Lung (tissue), 17 donors: ENCODE measurements at places on chromosomes 6 and 20.

DNA sequence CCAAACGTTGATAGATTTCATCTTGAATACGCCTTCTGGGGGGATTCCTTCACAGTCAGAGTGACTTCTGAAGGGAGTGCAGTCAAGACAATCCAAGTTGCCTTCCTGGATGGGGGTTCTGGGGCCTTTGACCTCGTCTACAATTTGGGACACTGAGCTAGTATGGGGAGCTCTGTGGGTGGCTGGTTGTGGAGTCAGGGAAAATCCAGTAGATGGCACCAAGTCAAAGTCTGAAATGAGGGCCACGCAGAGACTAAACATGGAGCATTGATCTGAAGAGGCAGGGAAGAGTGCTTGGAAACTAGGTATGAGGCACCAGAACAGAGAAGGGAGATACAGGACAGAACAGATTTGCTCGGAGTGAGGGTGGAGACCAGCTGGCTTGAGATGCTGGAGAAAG, 43.6 kb upstream of the CCN6 start:
- no peak for DNase-seq

DNA sequence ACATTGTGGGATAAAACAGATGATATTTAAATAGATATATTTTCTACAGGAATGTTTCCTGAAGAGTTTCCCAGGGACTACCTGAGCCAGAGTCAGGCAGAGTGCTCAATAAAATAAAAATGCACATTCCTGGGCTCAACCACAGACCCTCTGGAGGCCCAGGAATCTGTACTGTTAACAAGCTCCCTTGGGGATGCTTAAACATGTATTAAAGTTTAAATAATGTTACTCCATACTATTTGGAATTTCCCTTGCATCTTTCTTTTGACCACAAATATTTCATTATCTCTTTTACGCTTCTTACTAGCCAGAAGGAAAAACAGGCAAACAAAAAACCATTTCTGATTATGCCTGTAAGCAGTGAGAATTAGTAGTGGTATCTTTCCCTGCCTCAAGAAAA, 42.3 kb downstream of the GPR63 start:
- DNase-seq: no peak

DNA sequence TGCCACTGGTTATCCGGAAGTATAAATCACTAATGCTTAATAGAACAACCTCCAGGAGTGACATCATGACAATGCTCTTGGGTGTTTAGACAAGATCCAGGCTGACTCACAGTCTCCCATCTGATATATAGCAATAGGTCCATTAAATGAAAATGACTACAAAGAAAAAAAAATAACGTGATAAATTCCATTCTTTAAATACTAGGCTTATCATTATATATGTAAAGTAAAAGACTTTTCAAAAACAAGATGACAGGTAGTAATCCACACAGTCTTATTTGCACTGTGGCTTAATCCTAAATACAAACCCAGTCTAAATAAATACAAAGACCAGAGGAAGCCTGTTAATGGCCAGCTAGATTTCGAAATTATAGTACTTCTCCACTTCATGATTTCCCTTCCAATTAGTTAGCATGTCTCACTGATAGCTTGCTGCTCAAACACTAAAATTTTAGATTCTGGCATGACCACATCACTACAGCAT, 149.1 kb upstream of the BEND3 start:
- DNase-seq: peak; percentile 20

- no peak for DNase-seq
Measured at GRCh38 chr6:139289233-139289632, 2.6 kb downstream of the TXLNB start.

- DNase-seq: no peak
Measured at GRCh38 chr20:37803438-37804307, 99.3 kb upstream of the VSTM2L start.
